HepG2 (cell line): ENCODE measurements at places on chromosomes 2 and 18. TPM values are rescaled to one million over a fixed set of nuclear protein-coding genes. Genes with fewer than 3 reads are reported as not detected.

DNA sequence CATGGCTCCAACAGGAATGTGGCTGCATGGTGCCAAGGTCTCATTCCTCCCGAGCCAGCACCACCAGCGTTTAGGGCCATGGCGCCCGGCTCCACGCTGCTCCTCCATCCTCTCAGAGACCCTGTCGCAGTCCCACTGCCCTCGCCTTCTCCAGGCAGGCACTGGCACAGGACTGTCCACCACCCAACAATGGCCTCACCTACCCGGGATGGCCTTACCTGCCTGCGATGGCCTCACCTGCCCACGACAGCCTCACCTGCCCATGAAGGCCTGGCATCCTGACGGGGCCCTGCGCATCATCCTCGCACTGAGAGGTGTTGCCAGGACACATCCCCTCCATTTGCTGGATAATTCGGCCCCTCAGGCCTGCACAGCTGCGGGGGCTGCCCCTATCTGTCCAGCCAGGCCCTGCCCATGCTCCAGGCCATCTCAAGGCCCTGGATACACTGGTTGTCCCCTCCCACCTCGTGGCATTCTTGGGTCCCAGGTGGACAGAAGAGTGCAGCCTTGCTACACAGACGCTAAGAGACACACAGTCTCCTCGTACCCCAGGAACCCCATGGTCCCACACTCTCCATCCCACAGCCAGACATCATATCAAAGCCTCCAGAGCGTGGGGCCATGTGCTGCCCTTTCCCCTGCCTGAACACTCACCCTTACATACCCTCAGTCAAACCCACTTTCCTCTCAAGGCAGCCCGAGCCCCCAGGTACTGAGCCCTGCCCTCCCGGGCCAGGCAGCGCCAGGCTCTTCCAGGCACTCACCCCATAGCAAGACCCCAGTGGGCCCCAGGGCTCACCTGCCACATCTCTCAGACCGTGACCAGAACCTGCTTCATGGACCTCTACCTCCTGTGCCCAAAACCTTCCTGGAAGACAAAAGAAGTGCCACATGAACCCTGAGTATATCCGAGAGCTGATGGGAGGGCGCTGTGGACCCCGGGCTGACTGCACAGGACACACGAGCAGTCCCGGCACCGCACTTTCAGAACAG lies 268.6 kb downstream of the EIPR1 start:
- no peak for DNase-seq

TCF4 gene
- not detected in 2 replicates for total RNA-seq

ALPG gene
- not detected in 2 replicates for total RNA-seq

ANKZF1 gene
- 14.6 and 25.3 TPM in 2 replicates for total RNA-seq

- DNase-seq, result no peak
Measured at GRCh38 chr18:35460736-35461161, 37.0 kb downstream of the INO80C start.

GRCh38 chr2:165794536-165794928 lies 485 bp upstream of the GALNT3 start:
- DNase-seq, result no peak

- DNase-seq, result no peak
Measured at GRCh38 chr2:136226903-136227302, 109.0 kb upstream of the CXCR4 start.

DNA sequence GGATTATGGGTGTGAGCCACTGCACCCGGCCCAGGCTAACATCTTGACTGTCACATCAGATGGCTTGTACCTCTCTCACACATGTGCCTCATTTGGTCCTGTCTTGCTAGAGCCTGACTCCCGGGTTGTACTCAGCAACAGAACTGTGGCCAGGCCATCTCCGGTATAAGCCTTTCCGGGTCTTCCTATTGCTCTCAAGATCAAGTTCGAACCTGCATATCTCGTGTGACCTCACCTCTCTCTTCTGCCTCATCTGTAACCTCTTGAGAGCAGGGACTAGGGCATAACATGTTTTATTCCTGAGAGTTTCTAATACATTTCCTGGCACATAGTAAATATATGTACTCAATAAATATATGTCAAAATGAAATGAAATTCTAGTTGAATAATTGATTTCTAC lies 114.0 kb downstream of the ACAA2 start:
- no peak for DNase-seq

SERPINB5 gene
- total RNA-seq, result not detected in 2 replicates

GRCh38 chr2:98915751-98916358 lies 20.2 kb downstream of the CRACDL start:
- DNase-seq, result no peak

EDAR gene
- total RNA-seq, result not detected in 2 replicates

- no peak for DNase-seq
Measured at GRCh38 chr2:28457237-28457636, 38.6 kb upstream of the PLB1 start.

DNA sequence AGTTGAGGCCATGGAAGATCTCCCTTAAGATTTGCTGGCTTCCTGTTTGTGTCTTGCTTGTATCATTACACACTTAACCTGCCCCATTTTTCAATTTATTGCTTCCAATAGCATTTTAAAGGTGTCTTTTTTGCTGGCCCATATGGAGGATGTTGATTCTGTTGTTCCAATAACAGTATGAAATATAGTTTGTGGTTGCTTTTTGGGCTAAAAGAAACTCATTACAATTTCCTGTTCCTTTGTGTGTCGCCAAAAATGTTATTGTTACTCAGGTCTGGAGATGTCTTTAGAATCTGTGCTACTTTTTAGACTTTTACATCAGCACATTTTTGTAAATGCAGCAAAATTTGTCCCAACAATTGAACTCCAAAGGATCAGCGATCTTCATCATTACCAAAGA lies 234.0 kb upstream of the ITGA4 start:
- DNase-seq, result no peak

DNA sequence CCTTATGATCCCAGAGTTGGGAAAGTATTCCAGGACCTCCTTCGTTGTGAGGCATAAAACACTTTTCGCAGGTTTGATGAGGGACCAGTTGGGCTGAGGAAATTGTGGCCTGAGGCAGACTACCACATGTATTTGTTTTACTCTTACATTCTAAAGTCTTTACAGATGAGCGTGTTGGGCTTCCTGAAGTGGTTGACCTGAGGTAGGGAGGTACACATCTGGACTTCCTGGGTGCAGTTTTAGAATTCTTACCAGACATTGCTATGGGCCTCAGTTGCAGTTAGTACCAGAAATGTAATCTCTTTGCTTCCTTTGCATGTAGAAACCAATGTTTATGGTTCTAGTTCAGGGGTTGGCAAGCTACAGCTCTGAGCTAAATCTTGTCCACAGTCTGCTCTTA lies 48.7 kb downstream of the COA5 start:
- DNase-seq, result no peak

- no peak for DNase-seq
Measured at GRCh38 chr2:196544906-196545433, 94.5 kb upstream of the CCDC150 start.

POTEC gene
- not detected in 2 replicates for total RNA-seq
